ENCODE measurements at places on chromosomes 6 and 20. TPM values are rescaled to one million over a fixed set of nuclear protein-coding genes. Genes with fewer than 3 reads are reported as not detected.

The OVOL2 gene
- not detected for total RNA-seq

The FOXQ1 gene
- not detected for total RNA-seq

The ZFAND3 gene
- total RNA-seq = 38.0 TPM

The HAO1 gene
- not detected for total RNA-seq

The ZNF334 gene
- total RNA-seq = 0.40 TPM

The FLRT3 gene
- total RNA-seq = not detected

The TPBG gene
- total RNA-seq = not detected

The C6orf163 gene
- total RNA-seq = 1.7 TPM

The OTOR gene
- total RNA-seq = not detected

The PRDM13 gene
- total RNA-seq = not detected

The RIPOR3 gene
- total RNA-seq = not detected

The COL19A1 gene
- total RNA-seq = not detected

The GRM1 gene
- not detected for total RNA-seq

The EYA2 gene
- total RNA-seq = not detected

The VIP gene
- total RNA-seq = not detected

The ASIP gene
- total RNA-seq = not detected

The LTB gene
- total RNA-seq = 1,438 TPM

The SAPCD1 gene
- 11.3 TPM for total RNA-seq

The CLDN20 gene
- total RNA-seq = not detected

The TGM6 gene
- not detected for total RNA-seq

The EFCAB8 gene
- total RNA-seq = 0.39 TPM

The MMS22L gene
- 26.1 TPM for total RNA-seq

The SLC52A3 gene
- total RNA-seq = not detected

The CRISP2 gene
- total RNA-seq = not detected

The BMP7 gene
- not detected for total RNA-seq

The TMEM74B gene
- 0.79 TPM for total RNA-seq

The HLA-G gene
- total RNA-seq = 0.14 TPM

The TRIM26 gene
- 61.4 TPM for total RNA-seq

The ANGPT4 gene
- not detected for total RNA-seq

The SIRPB1 gene
- 5.4 TPM for total RNA-seq

The DST gene
- total RNA-seq = 2.9 TPM

The HFE gene
- 2.1 TPM for total RNA-seq

The DEFB126 gene
- not detected for total RNA-seq
